ENCODE measurements at places on chromosomes 1 and 21. TPM values are rescaled to one million over a fixed set of nuclear protein-coding genes. Genes with fewer than 3 reads are reported as not detected.

The S1PR1 gene
- polyA plus RNA-seq = 165 TPM

The SSU72 gene
- polyA plus RNA-seq = 233 TPM

GRCh38 chr1:64590316-64590715 is 120.4 kb downstream of the CACHD1 start:
- no peak for DNase-seq

GRCh38 chr1:211613108-211613947 is 34.4 kb upstream of the SLC30A1 start:
- no peak for DNase-seq

DNA sequence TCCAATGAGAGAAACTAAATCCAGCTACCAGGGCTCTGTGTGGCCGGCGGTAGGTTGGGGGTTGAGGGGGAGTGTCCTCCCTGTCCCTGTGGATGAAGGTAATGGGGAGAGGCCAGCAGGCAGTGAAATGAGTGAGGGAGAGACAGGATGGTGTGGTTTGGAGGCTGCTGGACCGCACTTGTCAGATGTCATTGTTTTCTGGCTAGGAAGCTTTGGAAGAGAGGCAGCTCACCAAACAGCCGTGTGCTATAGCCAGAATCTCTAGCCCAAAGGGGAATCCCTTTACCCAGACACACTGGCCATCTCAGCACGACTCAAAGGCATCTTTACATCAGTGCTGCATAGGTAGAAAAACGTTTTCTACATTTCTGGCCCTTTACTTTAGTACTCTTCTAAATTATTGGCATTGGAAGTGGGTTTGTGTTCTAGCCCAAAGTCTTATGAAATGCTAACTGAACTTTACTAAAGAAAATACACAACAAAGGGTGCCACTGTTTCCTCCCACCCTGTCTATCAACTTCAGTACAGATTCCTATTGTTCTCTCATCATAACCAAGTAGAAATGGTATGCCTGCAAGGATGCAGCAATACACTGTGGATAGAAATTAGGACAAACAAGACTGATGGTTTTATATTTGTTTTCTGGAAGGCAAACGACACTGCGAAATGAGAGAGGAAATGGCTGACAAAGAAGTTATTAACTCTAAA is 95.9 kb upstream of the COA6 start:
- DNase-seq = no peak

Data from CD4-positive, CD25-positive, alpha-beta regulatory T cell (primary cell).